ENCODE measurements at places on chromosomes 1 and 21.

DNA sequence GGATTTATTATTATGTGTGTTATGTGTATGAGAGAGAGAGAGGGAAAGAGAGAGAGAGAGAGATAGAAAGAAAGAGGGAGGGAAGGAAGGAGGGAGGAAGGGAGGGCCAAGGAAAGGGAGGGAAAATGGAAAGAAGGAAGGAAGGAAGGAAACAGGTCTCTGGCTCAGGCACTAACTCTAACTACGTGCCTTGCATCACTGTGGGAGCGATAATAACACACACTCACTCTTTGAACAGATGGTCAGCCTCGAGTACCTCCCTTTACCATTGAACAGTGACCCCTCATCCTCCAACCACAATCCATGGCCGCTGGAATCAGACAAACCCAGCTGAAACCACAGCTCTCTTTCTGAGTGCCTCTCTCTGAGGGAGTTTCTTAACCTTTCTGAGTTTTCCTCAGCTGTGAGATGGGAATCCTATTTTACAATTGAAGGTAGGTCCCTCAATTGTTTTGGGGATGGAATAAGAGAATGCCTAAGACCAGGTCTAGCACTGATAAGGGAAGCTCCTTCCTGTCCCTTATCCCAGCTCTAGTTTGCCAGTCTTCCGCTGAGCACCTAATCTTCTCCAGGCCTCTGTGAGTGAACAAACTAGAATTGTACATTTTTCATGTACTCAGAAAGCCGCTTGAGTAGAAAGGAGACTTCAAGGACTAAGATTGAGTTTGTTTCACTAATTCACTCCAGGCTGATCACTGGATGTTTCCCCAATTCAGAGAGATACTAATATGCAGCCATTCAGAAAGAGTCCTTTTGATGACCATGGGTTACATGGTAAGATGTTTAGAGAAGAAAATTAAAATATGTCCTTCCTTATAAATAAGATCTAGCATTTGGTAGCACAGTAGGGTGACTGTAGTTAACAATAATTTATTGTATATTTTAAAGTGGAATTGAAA is 62.8 kb downstream of the IRF2BP2 start:
- H3K4me3 ChIP-seq: no peak overlapping the region
- H3K36me3 ChIP-seq: no peaks in the 10 kb centered on the region
- no peak for DNase-seq
- H3K27me3 ChIP-seq: no peaks in the 10 kb centered on the region
- peaks cover 17% of the 10 kb centered on the region for H3K4me1 ChIP-seq

DNA sequence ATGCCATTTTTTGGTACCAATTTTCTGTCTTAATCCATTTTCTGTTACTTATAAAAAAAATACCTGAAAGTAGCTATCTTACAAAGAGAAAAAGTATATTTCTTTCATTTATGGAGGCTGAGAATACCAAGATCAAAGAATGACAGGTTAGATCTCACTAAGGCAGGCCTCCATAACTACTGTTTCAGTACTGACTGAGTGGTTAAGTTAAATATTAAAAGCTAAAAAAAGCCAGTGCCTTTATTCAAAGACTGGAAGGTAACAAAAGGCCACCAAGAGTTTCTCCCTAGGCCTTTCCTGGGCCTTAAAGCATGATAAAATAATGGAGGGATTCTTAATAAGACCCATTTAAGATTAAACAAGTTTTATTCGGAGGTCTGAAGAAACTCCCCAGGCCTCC is 687.7 kb upstream of the ADGRL4 start:
- H3K4me1 ChIP-seq: no peaks in the 10 kb centered on the region
- H3K4me3 ChIP-seq: no peak overlapping the region
- H3K27ac ChIP-seq: no peak overlapping the region
- H3K36me3 ChIP-seq: no peaks in the 10 kb centered on the region
- no peaks in the 10 kb centered on the region for H3K27me3 ChIP-seq

- no peak overlapping the region for H3K4me3 ChIP-seq
- H3K27me3 ChIP-seq: no peaks in the 10 kb centered on the region
- peak; percentile 33 for DNase-seq
- no peak overlapping the region for H3K27ac ChIP-seq
- no peaks in the 10 kb centered on the region for H3K4me1 ChIP-seq
Observed at GRCh38 chr21:14773777-14774345, 227.7 kb upstream of the SAMSN1 start.

- H3K36me3 ChIP-seq: no peaks in the 10 kb centered on the region
- no peak overlapping the region for H3K4me3 ChIP-seq
- H3K27ac ChIP-seq: no peak overlapping the region
Observed at GRCh38 chr1:97245682-97246081, 524.1 kb downstream of the PTBP2 start.

DNA sequence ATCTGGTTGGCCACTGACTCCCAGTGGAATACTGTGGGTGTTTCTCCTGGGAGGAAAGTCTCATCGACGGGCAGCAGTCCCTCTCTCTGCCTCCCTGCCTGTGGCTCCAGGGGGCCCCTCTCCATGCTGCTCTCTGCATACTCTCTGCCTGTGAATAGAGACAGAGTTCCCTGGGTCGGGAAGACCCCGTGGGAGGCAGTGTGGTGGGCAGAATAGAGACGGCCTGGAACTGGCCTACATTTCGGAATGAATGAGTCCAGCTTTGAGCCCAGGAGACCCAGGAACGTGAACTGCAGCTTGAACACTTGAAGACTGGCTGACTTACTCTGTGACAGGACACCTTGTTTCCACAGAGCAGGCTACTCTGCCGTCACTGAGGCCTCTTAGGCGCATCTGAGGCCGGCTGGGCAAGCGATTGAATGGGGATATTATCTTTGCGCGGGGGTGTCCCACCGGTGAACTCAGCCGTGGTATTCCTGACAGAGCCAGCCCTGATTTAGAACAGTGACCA is 64.0 kb downstream of the KIF21B start:
- no peak overlapping the region for H3K4me3 ChIP-seq
- DNase-seq: no peak
- H3K27ac ChIP-seq: no peak overlapping the region
- H3K36me3 ChIP-seq: no peaks in the 10 kb centered on the region
- H3K27me3 ChIP-seq: no peaks in the 10 kb centered on the region
- no peaks in the 10 kb centered on the region for H3K4me1 ChIP-seq

DNA sequence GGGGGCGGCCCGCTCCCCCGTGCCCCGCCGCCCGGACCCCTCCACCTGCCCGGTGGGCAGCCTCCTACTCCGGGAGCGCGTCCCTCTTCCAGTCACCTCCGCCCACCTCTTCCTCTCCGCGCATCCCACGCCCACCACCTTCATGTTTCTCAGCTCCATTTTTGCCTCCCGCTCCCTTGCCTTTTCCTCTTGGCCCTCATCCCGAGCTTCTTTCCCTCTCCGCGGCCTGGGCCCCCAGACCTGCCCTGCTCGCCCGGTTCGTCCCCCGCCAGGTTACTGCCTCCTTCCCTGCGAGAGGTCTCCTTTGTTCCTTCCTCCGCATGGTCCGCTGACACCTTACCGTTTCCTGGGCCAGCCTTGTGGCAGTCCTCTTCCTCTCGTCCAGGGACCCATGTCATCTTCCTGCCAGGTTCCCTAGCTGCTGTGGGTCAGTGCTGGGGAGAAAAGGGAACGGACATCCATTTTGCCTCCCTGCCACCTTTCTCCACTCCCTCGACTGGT is 563 bp downstream of the QSOX1 start:
- peak overlapping the region; percentile 78 for H3K4me3 ChIP-seq
- DNase-seq: peak; percentile 36
- H3K27ac ChIP-seq: no peak overlapping the region
- no peaks in the 10 kb centered on the region for H3K27me3 ChIP-seq

GRCh38 chr1:53638360-53639035 is 100.5 kb downstream of the GLIS1 start:
- H3K27me3 ChIP-seq: no peaks in the 10 kb centered on the region
- H3K36me3 ChIP-seq: no peaks in the 10 kb centered on the region
- peaks cover 4% of the 10 kb centered on the region for H3K4me1 ChIP-seq
- no peak overlapping the region for H3K27ac ChIP-seq

DNA sequence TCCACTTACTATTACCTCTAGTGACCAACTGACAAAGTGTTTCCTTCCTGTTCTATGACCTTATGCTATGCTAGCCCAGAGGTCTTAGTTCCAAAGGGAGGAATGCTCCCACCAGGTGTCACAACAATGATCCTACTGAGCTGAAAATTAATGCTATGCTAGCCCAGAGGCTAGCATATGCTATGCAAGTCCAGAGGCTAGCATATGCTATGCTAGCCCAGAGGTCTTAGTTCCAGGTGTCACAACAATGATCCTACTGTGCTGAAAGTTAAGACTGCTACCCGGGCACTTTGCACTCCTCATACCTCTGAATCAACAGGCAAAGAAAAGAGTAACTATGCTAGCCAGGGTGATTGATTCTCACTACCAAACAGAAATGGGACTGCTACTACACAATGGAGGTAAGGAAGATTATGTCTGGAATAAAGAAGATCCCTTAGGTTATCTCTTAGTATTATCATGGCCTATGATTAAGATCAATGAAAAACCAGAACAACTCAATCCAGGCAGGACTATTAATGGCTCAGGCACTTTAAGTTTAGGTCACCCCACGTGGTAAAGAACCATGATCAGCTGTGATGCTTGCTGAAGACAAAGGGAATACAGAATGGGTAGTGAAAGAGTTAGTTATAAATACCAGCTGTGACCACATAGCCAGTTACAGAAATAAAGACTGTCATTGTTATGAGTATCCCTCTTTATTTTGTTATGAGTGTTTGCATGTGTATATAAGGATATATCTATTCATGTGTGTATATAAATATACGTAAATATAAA is 114.1 kb downstream of the CSMD2 start:
- H3K27me3 ChIP-seq: no peaks in the 10 kb centered on the region
- H3K4me1 ChIP-seq: no peaks in the 10 kb centered on the region
- no peak overlapping the region for H3K27ac ChIP-seq

GRCh38 chr1:208527156-208527555 is 283.0 kb upstream of the PLXNA2 start:
- H3K4me1 ChIP-seq: no peaks in the 10 kb centered on the region
- no peaks in the 10 kb centered on the region for H3K27me3 ChIP-seq
- no peak for DNase-seq
- no peak overlapping the region for H3K27ac ChIP-seq
- no peak overlapping the region for H3K4me3 ChIP-seq
- no peaks in the 10 kb centered on the region for H3K36me3 ChIP-seq

- H3K36me3 ChIP-seq: peaks cover 9% of the 10 kb centered on the region
- no peaks in the 10 kb centered on the region for H3K27me3 ChIP-seq
- DNase-seq: peak; percentile 69
- H3K4me3 ChIP-seq: peak overlapping the region; percentile 83
- peak overlapping the region; percentile 95 for H3K27ac ChIP-seq
- no peaks in the 10 kb centered on the region for H3K4me1 ChIP-seq
Observed at GRCh38 chr1:152035539-152036266, 1.1 kb downstream of the S100A11 start.

- H3K4me1 ChIP-seq: peaks cover 20% of the 10 kb centered on the region
- DNase-seq: no peak
- H3K4me3 ChIP-seq: no peak overlapping the region
Observed at GRCh38 chr1:185349556-185349955, 32.5 kb upstream of the IVNS1ABP start.

GRCh38 chr1:180248731-180249681 is 18.9 kb downstream of the LHX4 start:
- H3K36me3 ChIP-seq: no peaks in the 10 kb centered on the region
- DNase-seq: no peak
- no peaks in the 10 kb centered on the region for H3K27me3 ChIP-seq
- H3K4me3 ChIP-seq: no peak overlapping the region
- no peak overlapping the region for H3K27ac ChIP-seq
